ENCODE measurements at places on chromosomes 12 and 14.

GRCh38 chr14:99512571-99513182 is 31.5 kb downstream of the CCNK start:
- DNase-seq = no peak

DNA sequence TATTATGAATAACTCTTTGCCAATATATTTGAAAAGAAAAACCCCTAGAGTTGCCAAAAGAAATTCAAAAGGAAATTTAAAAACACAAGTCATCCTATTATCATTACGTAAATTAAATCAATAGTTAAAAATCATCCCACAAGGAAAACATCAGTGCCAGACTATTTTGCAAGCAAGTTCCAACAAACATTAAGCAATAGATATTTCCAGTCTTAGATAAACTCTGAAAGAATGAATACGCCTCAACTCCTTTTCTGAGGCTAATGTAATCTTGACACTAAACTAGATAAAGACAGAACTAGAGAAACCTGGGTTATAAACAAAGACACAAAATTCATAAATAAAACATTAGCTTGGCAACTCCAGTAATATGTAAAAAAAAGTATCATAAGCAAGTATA is 245.9 kb downstream of the FOXN3 start:
- DNase-seq = no peak

- no peak for DNase-seq
These were observed 38.1 kb upstream of the TMED10 start for GRCh38 chr14:75214558-75214957.

DNA sequence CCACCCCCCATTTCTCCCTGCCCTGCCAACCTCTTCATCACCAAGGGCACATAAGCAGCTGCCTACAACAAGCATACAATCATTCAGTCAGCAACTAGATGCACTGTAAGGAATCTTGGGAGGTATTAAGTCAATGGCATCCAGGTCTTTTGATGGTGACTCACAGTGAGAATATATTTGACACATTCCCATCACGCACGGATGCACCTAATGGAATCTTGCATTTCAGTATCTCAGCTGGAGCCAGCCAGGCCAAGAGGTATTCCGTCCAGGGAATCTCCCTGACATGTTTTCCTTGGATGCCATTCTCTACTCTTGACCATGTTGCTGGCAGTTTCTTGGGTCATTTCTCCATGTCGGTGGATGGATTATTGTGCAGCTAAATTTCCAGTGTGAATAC is 73.9 kb upstream of the CAPRIN2 start:
- no peak for DNase-seq

DNA sequence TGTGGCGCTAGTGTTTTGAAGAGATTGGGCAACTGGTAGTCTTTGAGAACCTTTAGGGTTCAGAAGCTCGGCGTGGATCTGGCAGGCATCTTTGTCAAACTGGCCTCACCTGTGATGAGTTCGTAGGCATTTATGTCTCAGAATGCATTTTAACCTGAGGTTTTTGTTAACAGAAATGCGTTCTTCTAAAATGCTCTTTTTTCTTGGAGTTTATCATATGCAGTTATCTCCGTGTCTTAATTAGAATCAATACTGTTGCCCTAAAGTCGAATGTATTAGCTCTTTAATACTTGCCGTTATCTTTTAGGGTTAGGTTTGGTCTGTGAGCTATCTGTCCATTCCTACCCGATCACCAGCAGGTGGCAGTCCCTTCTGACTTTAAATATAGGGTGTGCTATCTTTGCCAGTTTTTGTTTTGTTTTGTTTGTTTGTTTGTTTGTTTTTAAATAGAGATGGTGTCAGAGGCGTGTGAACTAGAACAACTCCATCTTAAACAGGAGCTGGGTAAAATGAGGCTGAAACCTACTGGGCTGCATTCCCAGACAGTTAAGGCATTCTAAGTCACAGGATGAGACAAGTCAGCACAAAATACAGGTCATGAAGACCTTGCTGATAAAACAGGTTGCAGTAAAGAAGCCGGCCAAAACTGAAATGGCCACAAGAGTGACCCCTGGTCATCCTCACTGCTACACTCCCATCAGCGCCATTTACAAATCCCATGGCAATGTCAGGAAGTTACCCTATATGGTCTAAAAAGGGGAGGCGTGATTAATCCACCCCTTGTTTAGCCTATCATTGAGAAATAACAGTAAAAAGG is 1.4 kb downstream of the ATF1 start:
- DNase-seq = peak; percentile 67

DNA sequence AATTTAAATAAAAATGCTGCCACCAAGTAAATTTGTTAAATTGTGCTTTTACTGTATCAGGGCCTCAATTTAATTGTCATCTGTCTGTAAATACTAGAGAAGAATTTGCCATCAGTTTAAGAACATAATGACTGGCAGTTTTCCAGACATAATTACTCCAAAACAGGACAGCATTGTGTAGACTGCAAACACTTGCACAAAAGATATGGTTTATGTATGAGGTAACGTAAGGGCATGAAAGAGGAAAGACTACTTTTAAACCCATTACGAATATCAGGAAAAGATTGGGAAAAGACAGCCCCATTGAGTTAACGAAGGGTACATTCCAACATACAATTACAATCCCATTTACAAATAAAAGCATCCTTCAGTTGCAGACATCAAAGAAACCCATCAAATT is 59.8 kb upstream of the KRR1 start:
- DNase-seq = no peak

- no peak for DNase-seq
These were observed 223.3 kb downstream of the EGLN3 start for GRCh38 chr14:33727606-33728005.

DNA sequence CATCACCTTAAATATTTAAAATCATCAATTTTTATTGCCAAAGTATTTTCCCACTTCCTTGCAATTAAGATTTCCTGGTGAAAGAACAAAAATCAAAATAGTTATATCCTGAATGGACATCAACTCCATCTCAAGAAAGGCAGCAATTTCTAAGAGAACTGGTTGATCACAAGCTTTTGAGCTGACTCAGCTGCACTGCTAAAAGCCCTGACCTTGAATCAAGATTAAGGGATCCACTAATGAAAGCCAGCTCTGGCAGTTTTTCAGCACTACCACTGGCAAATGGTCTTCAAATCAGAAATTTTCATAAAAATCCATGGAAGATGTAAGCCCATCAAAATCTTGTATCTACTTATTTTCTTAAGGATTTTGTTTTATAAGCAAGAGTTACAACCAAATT is 123.4 kb downstream of the SLC6A15 start:
- DNase-seq = no peak

Measured in AG08396 (cell line).